Hematopoietic multipotent progenitor cell treated with erythropoietin and hydrocortisone succinate and interleukin-3 and kit ligand, for 17 days (in vitro differentiated cells): ENCODE measurements at places on chromosomes 7 and 10.

DNA sequence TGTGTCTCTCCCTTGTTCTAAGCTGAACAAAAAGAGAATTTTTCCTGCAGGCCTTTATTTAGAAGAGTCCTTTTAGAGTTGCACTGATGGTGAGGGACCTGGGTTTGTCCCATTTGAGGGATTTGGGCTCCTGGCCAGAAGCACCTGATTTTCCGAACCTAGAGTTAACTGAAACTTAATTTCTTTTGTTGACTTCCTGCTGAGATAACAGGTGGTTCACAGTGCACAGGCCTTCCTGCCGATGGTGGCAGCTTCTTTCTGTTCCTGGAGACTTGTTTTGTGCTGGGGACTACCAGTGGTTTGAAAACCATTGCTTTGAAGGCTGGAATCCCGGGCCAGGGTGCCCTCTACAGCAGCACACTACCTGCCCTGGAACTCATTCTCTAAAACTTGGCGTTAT is 99.2 kb downstream of the SUGCT start:
- DNase-seq, result no peak

DNA sequence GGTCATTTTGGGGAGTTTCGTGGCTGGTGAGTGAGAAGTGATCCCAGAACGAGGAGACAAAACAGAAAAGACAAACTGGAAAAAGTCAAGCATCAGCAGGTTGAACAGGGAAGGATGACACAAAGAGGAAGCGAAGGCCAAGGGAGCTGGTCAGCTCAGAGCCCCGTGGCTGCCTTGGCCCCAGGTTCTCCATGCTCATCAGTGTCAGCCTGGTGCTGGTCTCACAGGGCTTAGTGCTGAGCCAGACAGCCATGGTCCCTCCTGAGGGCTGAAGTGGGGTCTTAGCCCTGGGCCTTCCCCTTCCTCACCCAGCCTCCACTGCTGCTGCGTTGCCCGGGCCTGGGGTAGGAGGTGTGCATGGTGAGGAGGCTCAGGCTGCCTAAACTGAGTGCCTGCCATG is 183.6 kb downstream of the PFKFB3 start:
- no peak for DNase-seq

- no peak for DNase-seq
Observed at GRCh38 chr10:122178655-122179054, 92.4 kb upstream of the BTBD16 start.

- DNase-seq, result no peak
Observed at GRCh38 chr7:138603549-138604318, 97.4 kb downstream of the SVOPL start.

- no peak for DNase-seq
Observed at GRCh38 chr10:131776496-131776895, 124.3 kb upstream of the PPP2R2D start.

- DNase-seq, result no peak
Observed at GRCh38 chr7:126792521-126792920, 460.2 kb downstream of the GRM8 start.

GRCh38 chr10:106395041-106395749 is 769.3 kb downstream of the SORCS1 start:
- no peak for DNase-seq

DNA sequence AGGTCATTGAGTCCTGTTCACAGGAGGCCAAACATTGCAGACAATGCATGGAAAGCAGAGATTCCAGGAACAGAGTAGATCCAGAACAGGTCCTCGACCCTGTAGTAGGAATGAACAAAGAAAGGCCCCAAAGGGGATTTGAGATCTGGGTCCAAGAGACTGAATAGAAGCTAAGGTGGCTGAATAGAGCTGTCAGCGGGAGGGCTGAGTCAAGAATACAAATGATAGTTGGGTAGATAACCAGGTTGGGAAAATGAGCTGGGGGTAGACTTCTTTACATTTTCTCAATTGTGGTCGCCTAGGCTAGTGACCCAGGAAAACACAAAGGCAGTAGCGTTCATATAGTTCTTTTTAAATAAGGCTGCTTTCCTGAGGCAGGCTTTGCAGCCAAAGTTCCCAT is 103.4 kb upstream of the ELMO1 start:
- DNase-seq, result no peak

DNA sequence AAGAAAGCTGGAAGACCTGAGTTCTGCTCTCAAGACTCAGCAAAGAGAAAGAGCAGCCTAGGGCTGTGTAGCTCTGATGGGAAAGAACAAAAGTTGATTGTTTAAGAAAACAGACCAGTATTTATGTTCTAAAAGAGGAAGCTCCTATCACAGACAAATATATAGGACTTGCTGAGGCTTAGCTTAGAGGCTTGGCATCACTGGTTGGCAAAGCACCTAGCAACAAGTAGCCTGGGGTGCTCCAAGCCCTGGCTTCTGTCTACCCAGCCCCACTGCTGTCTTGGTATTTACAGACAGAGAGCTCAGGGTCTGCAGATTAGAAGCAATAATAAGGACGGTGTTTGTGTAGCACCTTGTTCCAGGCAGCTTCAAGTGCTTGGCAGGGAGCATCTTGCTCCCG is 36.9 kb upstream of the CCDC3 start:
- DNase-seq, result no peak

- DNase-seq, result no peak
Observed at GRCh38 chr10:123772645-123773508, 106.7 kb downstream of the GPR26 start.

DNA sequence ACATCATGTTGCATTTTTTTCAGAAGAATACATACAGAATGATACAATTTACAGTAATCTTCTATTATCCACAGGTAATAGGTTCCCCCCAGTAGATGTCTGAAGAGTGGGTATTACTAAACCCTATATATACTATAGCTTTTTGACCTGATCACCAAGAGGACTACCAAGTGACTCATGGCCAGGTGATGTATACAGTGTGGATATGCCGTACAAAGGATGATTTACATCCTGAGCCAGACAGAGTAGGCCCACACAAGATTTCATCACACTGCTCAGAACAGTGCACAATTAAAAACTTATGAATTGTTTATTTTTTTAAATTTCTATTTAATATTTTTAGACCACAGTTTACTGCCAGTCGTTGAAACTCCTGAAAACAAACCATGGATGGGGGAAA is 70.6 kb downstream of the STEAP1B start:
- DNase-seq, result no peak

GRCh38 chr7:22642454-22642853 is 84.5 kb upstream of the IL6 start:
- no peak for DNase-seq

DNA sequence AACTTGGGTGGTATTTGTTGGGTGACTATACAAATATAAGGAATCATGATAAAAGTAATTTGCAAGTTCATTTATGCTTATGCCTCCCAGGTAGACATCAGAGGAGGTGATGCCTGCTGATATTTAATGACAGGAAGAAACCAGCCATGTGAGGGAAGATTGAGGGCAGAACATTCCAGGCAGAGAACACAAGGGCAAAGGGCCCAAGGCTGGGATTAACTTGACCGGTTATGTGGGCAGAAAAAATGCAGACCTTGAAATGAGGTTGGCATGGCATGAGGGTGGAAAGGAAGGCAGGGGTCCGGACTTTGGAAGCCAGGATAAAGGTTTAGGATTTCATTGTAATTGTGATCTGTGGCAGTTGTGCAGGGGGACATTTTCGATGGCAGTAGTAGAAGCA is 68.0 kb upstream of the MTPN start:
- no peak for DNase-seq

DNA sequence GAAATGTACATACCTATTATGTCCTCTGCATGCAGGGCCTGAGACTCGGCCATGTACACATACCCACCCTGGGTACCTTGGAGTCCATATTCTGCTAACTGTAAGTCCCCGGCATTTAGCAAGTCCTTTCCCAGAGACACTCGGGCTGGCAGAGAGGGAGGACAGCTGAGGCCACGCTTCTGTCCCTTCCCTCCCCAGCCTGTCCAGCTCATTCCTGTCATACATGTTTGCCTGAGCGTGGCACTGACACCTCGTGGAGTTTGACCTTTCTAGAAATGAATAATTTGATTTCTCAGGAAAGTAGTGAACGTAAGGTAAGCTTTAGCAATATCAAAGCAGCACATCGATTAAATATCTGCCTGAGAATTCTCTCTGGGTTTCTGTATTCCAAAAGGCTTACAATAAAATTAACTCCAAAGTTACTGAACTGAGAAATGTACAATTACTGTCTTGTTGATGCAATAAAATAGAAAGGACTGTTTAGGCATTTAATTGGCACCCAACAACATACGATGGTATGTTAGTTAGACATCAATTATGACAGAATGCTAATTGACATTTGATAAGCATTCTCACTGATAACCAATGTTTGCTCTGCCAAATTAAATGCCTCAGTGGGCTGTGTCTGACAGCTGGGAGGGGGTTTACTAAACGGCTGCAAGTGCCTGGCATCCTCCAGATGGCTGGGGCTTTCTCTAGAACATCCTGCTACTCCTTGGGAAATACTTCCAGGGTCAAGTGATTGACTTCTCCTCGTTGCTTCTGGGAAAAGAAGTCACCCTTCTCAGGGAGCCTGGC is 221.2 kb downstream of the CCSER2 start:
- DNase-seq, result no peak

DNA sequence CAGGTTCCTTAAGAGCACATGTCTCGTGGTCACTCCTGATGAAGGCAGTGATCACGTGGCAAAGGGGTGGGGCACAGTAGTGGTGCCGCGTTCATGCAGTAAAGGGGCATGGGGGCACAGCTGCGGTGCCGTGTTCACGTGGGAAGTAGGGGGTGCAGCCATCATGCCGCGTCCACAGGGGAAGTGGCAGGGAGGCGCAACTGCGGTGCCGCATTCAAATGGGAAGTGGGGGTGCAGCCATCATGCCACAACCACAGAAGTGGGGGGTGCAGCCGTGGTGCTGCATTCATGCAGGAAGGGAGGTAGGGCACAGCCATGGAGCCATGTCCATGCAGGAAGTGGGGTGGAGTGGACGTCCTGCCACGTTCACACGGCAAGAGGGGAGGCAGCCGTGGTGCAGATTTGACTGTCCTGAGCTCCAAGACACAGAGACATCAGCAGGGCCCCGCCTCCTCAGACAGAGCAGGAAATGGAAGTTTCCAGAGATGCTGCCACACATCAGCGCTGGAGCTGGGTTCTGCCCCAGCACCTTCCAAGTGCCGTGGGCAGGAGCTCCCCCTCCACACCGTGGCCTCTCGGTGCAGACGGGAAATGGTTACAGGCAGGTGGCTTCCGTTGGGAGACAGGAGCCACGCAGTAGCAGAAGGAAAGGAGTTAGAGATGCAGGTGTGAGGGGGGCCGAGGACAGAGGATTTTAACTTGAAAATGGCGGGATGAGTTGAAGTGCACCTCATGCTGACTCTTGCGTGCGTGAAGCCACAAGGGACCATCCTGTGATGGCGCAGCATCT is 95.0 kb upstream of the DDC start:
- DNase-seq, result no peak

GRCh38 chr7:120373174-120373573 is 100.2 kb downstream of the KCND2 start:
- DNase-seq, result no peak

- DNase-seq, result no peak
Observed at GRCh38 chr10:124612611-124613498, 131.3 kb downstream of the FAM53B start.

DNA sequence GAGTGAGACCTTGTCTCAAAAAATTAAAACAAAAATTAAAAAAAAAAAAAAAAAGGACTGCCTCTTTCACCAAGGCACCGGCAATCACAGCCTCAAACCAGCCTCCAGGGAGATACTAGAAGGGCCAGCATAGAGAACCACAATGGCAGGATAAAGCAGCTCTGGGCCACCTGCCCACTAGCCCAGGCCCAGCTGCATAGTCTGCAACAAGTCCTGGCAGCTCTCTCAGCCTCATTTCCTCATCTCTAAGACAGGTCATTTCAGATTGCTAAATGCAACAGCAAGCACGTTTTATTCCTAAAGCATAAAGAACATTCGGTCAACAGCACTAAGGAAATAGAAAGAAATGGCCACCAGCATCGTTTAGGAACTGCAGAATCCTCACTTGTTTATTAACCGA is 28.8 kb downstream of the XPNPEP1 start:
- DNase-seq, result no peak

DNA sequence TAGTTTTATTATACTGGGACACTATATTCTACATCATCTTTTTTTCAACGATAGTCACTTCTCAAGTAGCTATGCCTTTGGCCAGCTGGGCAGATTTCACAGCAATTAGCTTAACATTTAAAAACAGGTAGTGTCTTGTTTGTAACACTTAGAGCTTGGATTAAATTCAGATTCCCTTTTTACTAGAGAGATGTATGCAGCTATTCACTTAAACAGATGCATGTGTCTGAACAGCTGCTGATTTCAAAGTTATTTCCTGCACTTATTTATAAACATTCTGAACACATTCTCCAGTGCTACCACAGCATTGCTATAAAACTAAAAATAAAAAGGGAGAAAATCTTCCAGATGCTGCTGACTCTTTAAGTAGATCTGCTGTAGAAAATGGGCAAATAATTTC is 637.2 kb downstream of the POM121L12 start:
- DNase-seq, result no peak
